ENCODE measurements at places on chromosomes 1 and 21.

- no peak for DNase-seq
Observed at GRCh38 chr1:229136822-229137221, 134.1 kb upstream of the RAB4A start.

DNA sequence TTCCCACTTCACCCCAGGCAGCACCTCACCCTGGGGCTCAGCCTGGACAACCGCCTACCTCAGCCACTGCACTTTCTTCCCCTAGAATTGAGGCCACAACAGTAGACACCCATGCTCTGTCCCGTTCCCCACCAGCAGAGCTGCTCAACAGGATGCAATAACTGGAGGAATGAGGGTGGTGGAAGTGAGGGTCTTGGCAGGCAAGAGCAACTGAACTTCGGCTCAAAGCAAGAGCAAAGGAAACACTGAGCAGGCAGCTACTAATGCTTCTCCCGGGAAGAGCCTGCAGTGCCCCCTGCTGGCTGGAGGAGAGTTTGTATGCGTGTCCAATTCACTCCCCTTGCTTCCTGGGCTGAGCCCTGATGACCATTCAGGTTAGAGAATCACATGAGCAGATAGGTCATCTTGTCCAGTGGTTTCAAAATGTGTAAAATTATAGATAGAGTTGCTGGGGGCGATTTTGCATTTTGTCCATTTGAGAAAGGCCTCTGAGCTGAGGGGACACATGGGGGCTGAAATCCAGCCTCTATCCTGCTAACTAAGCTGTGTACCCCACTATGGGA is 13.9 kb downstream of the NT5C1A start:
- peak; percentile 37 for DNase-seq

DNA sequence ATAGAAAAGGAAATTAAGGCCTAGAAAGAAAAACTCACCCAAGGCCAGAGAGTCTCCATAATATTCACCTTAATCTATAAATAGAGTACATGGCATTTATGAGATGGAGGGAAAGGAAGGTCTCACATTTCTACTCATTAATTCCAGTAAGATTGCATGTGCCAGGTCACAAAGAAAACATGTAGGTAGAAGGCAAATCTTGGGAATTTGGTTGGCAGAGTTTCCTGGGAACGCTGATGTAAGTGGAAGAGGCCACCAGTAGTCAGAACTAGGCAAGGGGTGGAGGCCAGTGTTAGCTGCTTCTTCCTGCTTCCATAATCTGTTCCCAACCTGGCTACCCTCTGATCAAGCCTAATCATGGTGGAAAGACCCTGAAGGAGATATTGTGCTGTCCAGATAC is 29.2 kb upstream of the PGBD5 start:
- no peak for DNase-seq

DNA sequence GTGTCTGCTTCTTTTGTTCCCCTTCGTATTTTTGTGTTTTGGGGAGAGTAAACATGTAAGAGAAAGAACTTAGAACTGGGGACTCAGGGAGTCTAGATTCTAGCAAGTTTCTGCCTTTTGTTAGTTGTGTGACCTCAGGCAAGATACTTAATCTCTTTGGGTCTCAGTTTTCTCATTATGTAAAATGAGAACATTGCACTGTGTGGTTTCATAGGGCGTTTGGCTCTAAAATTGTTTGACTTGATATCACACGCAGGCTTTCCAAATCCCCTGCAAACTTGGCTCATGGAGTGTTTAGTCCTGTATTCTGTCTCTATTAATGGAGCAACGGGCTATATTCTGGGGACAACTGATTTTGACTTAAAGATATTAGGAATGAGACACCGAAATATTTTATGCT is 57.7 kb downstream of the NTNG1 start:
- DNase-seq: no peak

GRCh38 chr1:170240409-170240808 is 94.7 kb downstream of the NTMT2 start:
- DNase-seq: no peak

- DNase-seq: no peak
Observed at GRCh38 chr1:247324204-247324787, 7.4 kb downstream of the ZNF496 start.

- no peak for DNase-seq
Observed at GRCh38 chr1:232991238-232991637, 40.8 kb downstream of the NTPCR start.

Data from stimulated activated CD8-positive, alpha-beta memory T cell treated with anti-CD3 and anti-CD28 coated beads, Interleukin-15, amount 100 ng/mL, for 24 hours (primary cell).